ENCODE measurements at places on chromosomes 4 and X.

DNA sequence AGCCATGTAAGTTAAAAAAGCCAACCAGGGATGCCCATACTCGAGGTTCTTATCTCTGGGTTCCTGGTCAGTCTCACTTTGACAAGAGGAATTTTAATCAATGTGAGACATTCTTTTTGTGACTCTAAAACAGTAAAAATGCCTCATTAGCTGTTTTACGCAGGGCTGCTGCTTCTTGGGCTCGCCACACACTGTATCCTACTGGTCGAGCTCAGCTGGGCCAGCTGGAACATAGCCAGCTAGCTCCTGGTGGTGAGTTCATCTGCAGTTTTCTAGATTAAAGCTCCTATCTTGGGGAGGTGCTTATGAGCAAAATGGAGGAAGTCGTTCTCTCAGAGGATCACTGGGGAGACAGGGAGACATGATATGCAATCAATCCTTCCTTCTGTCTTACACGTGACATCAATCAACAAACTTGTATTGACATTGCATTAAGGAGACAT lies 55.9 kb upstream of the LEF1 start:
- no peak for DNase-seq

GRCh38 chr4:56803471-56803870 lies 18.0 kb downstream of the SPINK2 start:
- DNase-seq: no peak

DNA sequence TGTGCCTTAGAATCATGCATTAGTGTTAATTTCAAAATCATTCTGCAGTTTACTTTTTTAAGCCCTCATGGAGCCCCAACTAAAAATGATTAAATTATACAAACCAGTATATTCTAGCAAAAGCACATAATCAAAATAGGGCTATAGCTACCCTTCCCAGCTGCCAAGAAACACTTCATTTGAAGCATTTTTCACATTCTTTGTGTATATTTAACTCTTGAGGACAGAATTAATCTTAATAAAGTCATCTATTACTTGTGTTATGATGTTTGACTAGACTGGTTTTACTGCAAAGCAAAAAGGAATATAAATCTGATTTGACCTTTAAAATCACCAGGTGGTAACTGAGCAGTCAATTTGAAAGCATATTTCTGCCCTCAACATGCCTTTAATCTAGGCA lies 145.1 kb downstream of the PRDM5 start:
- no peak for DNase-seq

DNA sequence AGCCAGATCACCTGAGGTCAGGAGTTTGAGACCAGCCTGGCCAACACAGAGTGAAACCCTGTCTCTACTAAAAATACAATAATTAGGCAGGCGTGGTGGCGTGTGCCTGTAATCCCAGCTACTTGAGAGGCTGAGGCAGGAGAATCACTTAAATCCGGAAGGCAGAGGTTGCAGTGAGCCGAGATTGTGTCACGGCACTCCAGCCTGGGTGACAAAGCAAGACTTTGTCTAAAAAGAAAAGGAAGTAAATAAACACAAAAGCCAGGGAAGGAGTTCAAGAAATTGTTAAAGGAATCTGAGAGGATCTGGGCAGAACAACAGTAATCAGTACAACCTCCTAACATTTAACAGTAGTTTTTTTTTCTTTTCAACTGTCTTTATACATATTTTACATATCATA lies 48.7 kb upstream of the ARHGEF6 start:
- DNase-seq: no peak

DNA sequence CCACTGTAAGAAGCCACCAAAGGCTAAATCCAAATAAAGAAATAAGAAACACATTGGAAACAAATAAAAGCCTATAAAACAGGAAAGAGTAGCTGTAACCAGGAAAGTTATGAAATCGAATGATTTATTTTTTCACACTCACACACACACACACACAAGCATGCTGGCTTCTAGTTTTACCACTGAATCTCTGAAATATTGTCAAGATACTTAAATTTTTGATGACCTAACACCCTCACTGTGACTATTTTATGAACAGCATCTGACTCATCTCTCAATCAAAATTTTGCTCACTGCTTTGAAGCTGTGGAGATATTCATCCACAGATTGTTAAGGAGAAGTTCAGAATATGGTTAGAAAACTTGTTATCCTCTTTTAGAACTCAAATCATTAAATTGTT lies 13.9 kb upstream of the GABRB1 start:
- DNase-seq: no peak

DNA sequence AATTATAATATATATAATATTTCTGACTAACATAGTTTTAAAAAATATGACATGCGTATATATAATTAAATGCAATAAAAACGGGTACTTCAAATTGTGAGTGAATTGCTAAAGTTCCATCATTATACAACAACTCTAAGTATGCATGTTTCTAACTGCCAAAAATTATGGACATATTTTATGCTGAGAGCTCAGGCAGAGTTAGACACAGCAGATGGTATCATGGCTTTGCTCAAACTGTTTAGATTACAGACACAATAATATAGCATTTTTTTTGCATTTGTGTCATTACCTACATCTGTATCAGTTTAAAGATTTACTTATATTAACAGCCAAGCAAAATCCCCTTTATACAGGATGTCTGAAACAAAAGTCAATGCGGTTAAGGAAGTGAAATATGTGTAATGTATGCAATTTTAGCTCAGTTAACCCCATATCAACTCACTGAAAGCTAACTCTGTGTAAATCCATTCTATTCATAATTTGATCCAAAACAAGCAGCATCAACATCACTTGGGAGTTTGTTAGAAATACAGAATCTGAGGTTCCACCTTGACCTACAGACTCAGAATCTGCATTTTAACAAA lies 119.1 kb upstream of the CNKSR2 start:
- DNase-seq: no peak

- no peak for DNase-seq
Observed at GRCh38 chrX:40140706-40141499, 43.1 kb upstream of the BCOR start.

DNA sequence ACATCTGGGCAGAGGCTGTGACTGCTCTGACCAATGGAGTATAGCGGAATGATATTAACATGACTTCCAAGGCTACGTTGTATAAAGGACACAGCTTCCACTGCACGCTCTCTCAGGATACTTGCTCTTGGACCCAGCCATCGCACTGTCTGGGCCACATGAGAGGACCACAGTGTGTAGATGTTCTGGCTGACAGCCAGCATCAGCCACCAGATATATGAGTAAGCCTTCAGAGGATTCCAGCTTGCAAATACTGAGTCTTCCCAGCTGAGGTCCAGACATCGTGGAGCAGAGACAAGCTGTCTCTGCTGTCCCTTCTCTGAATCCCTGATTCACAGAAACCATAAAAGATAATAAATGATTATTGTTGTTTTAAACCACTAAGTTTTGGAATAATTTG lies 146.8 kb upstream of the USP9X start:
- no peak for DNase-seq

DNA sequence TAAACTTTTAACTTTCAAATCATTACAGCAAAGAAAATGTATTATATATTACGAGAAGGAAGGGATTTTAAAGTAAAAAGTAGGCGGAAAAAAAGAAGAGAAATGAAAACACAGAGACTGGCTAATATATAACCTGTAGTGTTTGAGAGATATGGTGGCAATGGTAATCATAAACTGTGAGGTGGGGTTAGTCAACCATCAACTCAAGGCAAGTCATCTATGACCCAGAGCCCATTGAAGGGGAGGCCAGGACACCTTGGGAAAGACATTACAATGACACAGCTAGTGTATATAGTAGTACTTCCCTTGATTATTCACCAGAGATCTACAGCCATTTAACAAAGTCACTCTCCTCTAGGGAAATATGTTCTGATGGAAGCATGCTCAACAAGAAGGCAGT lies 423.9 kb upstream of the PITX2 start:
- no peak for DNase-seq

- DNase-seq: no peak
Observed at GRCh38 chr4:153296040-153296823, 48.3 kb upstream of the MND1 start.

GRCh38 chr4:169724260-169724659 lies 33.5 kb downstream of the HPF1 start:
- DNase-seq: no peak

DNA sequence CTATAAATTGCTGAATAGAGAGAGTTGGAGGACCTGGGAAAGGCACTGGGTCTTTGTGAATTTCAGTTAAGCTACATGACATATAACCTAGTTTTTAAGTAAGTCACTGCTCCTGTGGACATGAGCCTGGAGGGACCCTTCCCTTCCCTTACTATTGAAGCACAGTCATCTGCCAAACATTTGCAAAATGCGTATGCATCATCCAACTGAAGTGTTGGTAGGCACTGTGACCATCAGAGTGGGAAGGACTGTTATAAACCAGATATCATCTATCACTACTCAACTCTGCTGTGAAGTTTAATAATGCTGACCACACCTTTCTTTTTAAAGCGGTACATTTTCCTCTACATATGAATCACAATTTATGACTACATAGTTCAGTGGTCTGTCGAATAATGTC lies 5.2 kb downstream of the GABRA3 start:
- no peak for DNase-seq

All from stimulated activated CD4-positive, alpha-beta T cell treated with anti-CD3 and anti-CD28 coated beads, Interleukin-15, amount 100 ng/mL, for 1 hour (primary cell).